HCT116 (cell line): ENCODE measurements at places on chromosomes 4 and X.

- DNase-seq = no peak
- H3K4me3 ChIP-seq = no peak within 1 kb of the TSS
- H3K4me1 ChIP-seq = no peaks in the 10 kb centered on the region
- H3K27me3 ChIP-seq = no peaks in the 10 kb centered on the region
Observed at GRCh38 chr4:624705-625590, at the start of gene PDE6B. Gene PDE6B, plus strand, starts transcription at chr4:625573. Its CDS starts 54 bp downstream, at chr4:625627.

DNA sequence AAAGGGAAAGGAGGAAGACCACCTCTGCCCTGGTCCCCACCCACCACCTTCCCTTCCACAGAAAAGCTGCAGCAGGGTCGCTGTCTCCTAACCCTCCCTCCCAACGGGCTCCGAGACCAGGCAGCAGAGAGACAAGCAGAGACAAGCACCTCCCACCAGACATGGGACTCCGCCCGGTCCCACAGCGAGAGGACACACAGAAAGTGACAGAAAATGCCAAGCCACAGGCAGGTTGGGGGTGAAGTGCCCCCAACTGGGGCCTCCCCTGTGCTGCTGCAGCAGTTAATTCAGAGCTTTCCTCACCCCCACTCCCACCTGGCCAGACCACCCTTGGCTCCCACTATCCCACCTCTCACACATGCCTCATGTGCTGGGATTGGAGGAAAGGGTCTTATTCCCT, 64.4 kb upstream of the AFAP1 start:
- H3K27ac ChIP-seq = no peak overlapping the region
- H3K4me1 ChIP-seq = no peaks in the 10 kb centered on the region
- no peaks in the 10 kb centered on the region for H3K36me3 ChIP-seq
- no peak overlapping the region for H3K4me3 ChIP-seq
- no peaks in the 10 kb centered on the region for H3K27me3 ChIP-seq

- no peak overlapping the region for H3K4me3 ChIP-seq
- peaks cover 11% of the 10 kb centered on the region; the same call in 1 of the 2 replicates for H3K4me1 ChIP-seq
- H3K27me3 ChIP-seq = peaks cover 5% of the 10 kb centered on the region; the same call in 1 of the 2 replicates
- no peak overlapping the region for H3K27ac ChIP-seq
- H3K36me3 ChIP-seq = no peaks in the 10 kb centered on the region
Observed at GRCh38 chr4:77697860-77698590, 92.4 kb downstream of the CXCL13 start.

- no peak overlapping the region for H3K4me3 ChIP-seq
- H3K27ac ChIP-seq = no peak overlapping the region
- no peak for DNase-seq
Observed at GRCh38 chr4:93029769-93030168, 726.0 kb downstream of the GRID2 start.

GRCh38 chrX:13581554-13581953, 12.2 kb downstream of the EGFL6 start:
- no peaks in the 10 kb centered on the region for H3K27me3 ChIP-seq
- H3K27ac ChIP-seq = no peak overlapping the region
- no peaks in the 10 kb centered on the region for H3K4me1 ChIP-seq

GRCh38 chrX:30620980-30621618, 32.1 kb upstream of the GK start:
- no peaks in the 10 kb centered on the region for H3K27me3 ChIP-seq
- DNase-seq = no peak
- H3K4me3 ChIP-seq = no peak overlapping the region
- no peaks in the 10 kb centered on the region for H3K4me1 ChIP-seq
- no peaks in the 10 kb centered on the region for H3K36me3 ChIP-seq
